MCF 10A (cell line): ENCODE measurements at places on chromosomes 5 and 9. TPM values are rescaled to one million over a fixed set of nuclear protein-coding genes. Genes with fewer than 3 reads are reported as not detected.

- no peak for DNase-seq
These were observed 18.9 kb downstream of the MUSK start for GRCh38 chr9:110687497-110687896.

GRCh38 chr9:130140706-130141105, 31.5 kb upstream of the NCS1 start:
- DNase-seq: no peak

Gene MELK
- total RNA-seq: 25.6 and 33.3 TPM in 2 replicates

DNA sequence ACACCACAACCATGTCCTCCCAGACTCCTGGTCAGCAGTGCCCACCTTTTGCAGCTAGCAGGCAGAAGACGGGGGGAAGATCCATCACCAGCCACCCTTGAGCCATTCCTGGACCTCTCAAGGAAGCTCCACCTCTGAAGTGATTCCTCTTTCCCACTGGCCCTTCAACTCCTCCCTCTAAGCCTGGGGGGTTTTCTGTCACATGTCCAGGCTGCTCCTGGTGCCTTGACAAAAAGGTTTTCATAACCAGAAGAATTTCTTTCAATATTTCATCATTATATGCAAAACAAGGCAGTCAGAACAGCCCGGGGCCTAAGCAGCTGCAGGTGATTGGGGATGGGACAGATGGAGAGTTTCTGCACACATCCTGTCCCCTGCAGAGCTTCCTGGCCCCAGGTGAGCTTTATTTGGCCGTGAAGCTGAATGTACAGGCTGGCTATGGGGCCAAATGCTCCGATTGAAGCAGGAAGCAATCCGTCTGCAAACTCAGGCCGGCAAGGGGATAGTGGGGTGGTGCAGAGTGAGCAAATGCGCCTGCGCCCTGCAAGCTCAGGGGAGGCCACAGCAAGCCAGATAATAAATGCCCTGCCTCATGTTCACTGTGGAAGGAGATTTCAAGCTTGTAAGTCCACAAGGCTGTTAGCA, 173.5 kb downstream of the C5orf15 start:
- DNase-seq: no peak

GRCh38 chr5:115778417-115778816, 38.0 kb downstream of the CDO1 start:
- no peak for DNase-seq

DNA sequence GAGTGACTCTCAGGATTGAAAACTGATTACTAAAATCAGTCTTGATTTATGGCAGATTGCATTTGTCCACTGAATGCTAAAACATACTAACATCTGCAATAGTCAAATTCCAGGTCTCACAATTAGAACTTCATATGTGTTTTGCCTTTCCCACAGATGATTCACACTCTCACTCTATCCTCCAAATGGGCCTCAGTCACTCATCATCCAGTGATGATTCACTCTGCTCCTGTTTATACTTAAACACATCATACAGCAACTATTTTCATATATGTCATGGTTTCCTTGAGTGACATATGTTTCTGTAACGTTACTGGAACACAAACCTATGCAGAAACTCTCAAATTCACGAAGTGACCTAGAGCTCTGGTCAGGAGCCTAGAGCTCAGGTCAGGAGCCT, 512.9 kb downstream of the HINT1 start:
- DNase-seq: peak; percentile 92

Gene ADAMTS2
- total RNA-seq: 0.17 TPM in 1 of 2 replicates, not detected in the other

Gene CYLC2
- not detected in 2 replicates for total RNA-seq

DNA sequence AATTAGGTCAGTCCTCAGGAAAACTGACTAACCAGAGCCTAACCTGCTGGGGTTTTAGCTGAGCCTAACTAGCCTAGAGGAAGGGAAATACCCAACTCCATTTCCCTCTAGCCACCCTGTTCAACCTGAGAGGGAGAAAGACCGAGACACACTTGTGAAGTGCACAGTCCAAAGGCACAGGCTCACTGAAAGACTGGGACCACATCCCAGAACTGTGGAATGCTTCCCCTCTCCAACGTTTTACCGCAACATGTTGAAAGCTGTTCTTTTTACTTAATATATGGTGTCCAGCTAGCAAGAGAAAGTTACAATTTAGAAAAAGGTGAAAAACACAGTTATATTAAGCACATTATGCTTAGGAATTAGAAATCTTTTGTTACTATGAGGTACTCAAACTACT, 76.8 kb upstream of the SIMC1 start:
- DNase-seq: no peak

DNA sequence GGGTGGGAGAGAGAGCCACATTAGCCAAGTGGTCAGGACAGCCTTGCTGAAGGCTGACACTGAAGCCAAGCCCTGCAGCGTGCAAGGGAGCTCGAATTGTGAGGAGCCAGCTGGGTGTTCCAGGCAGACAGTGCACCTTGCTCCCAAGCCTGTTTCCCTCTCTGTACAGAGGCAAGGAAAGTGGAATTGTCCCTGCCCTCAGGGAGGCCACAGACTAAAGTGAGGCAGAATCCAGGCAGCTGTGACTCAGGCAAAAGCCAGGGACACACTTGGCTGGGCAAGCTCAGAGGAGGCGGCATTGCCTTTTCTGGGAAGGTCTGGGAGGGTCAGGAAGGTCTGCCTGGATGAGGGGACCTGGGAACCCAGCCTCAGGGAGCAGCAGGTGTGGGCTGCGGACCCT, 50.2 kb upstream of the LMX1B start:
- no peak for DNase-seq

DNA sequence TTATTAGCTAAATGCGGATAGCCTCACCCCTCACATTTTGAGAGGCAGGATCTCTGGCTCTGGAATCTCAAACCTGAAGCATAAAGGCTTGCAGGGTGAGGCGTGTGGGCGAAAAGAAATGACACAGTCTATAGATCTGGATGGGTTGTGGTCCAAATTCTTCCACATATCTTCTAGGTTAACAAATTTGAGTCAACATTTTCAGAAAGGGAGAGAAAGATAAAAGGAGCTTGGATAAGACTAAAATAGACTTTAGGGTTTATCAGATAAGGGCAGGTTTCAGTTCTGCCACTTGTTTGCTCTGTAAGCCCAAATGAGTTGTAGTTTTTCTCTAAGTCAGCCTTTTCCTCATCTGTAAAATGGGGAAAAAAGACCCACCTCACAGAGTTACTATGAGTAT, 220.9 kb downstream of the TRIM32 start:
- DNase-seq: no peak

DNA sequence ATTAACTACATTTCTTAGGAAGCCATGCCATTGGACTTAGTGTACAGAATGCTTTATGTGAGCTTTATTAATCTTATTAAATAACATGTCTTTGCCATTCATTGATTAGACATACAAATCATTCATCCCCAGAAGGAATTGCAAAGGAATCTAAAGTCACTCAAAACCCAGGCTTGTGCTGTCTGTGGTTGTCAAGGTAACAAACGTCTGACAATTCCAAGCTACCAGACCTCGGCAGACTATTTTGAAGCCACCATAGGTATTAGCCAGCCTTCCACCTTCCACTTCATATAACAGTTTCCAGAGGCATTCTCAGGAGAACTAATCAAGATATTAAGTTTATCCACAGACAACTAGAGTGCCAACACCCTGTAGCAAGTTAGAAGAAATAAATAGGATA, 135.2 kb upstream of the TUSC1 start:
- no peak for DNase-seq

Gene PGM5
- total RNA-seq: not detected in 2 replicates

DNA sequence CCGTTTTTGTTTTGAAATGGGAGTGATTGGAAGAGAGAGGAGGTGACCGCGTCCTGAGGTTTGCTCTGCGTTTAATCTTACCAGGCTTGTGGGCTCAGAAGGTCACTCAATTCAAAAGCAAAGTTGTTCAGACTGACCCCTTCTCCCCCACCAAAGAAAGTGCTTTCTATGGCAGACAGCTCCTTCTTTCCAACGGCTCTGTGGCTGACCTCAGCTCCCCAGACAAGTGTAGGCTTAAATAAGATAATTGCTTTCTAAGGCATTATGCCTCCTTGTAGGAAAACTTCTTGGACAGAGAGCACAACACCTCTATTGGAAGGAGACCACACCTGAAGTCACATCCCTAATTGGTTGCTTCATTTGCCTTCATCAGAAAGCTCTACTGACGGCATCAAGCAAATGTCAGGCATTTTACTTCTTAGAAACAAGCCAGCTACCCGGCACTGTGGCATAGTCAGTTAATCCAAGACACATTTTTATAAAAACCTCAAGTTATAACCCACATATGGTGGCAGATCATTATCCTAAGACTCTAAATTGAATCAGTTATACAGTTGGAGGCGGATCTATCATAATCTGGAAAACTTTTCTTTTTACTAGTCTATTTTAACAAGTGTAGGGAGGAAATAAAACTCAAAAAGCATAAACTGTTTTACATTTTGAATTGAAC, 94.9 kb downstream of the TMEM174 start:
- no peak for DNase-seq

- no peak for DNase-seq
These were observed 113.0 kb downstream of the ADAMTS2 start for GRCh38 chr5:179232091-179232735.

DNA sequence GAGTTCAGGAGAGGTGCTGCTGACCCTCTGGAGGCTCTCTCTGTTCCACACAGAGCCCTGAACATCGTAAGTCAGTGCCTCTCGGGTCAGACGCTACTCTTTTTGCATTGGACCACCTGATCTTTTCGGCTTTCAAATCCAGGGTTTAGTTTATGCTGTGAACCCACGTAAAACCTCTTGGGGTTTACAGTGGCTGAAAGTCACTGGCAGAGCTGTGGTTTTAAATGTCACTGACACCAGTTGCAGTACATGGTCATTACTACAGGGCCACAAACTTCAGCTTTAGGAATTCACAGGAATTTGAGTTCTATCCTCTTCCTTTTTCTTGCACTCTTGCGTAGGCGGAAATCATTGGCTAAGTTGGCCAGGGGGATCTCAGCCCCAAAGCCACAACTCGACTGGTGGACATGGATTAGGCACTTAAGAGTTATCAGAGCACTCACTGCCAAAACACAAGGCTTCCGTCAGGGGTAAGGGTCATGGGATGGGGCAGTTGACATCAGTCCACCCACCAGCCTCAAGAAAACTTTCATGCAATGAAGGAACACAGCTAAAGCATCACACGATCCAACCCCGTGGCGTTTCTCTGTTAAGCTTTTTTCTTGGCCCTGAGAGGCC, 76.9 kb downstream of the SFXN1 start:
- no peak for DNase-seq

- peak; percentile 56 for DNase-seq
These were observed 39.2 kb upstream of the NEK6 start for GRCh38 chr9:124218438-124218982.

GRCh38 chr9:93169444-93169843, 14.5 kb upstream of the WNK2 start:
- no peak for DNase-seq

DNA sequence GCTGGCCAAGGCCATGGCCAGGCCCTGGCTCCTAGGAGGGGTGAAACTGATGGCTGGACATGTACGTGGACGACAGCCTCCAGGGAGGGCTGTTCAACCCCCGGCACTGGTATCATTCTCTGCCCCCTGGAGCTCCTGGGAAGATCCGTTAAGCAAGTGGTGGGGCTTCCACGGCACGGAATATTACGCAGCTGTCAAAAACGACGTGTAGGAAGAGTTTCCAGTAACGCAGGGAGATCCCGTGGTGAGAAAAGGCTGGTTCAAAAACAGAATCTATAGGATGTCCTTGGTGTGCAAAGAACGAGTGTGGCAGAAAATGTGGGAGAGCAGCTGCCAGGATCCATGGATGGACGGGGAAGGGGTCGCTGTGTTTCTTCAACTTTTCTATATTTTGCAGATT, 36.3 kb upstream of the TMEM250 start:
- DNase-seq: no peak

DNA sequence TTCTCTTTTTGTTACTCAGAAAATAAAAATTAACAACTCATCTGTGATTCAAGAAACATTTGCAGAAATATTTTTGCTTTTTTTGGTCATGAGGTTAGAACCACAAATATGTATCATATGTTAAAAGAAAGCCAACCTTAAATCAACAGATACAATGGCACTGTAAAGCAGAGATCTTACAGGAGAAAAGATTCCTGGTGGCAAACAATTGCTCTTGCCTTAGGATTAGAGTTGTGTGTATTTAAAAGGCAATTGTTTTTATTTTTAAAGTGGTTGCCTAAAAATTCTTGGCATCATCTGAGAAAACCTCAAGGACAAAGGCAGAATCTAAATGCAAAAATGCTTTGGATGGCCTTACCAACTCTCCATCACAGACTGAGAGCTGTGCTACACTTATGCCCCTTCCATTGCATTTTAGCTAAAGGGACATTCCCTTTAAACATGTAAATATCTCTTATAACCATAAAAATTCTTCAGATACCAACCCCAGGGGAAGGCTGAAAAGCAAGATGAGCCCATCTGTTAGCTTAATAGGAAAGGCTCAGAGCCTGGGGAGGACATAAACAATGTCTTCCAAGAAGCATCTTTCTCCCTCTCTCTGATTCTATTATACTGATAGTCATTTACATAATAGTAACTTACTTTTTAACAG, 100.4 kb downstream of the FAM114A2 start:
- no peak for DNase-seq
